NCI-H774 (cell line): ENCODE measurements at places on chromosomes 7 and 10.
A peak's percentile ranks its signal among the peaks of the same experiment; 100 is the strongest.

- DNase-seq, result no peak
Observed at GRCh38 chr10:118742782-118743181, 12.0 kb downstream of the CACUL1 start.

DNA sequence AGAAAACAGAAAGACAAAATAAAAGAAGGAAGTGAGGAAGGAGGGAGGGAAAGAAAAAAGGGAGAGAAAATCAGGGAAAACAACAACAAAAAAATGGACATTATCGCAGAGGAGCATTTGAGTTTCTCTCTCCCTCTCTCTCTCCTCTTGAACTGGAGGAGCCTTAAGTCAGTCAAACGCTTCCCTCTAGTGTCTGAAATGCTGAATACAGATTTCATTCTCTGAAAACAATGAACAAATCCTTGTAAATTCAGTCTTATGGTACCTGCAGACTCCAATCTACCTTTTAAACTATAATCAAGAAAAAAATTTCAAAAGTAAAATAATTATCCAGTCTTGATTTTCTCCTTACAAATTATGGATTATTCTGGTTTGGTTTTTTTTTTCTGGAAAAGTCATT lies 89.2 kb upstream of the PFKP start:
- peak; percentile 31 for DNase-seq

DNA sequence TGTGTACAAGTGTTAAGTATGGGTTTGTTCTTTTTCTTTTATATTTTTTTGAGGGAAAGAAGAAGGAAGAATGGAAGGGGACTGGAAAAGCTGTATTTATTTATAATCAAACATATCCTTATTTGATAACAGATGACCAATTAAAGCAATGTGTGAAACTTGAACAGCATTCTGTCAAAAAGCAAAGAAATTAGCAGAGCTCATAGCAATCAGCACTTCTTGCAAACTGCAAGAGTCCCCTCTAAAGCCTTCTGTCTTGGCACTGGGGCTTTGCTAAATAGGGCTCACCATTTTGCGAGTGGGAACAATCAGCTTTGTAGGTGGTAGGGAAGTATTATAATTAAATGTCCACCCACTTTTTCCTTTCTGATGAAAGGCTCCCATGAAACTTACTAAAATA lies 164.9 kb upstream of the LRRTM3 start:
- no peak for DNase-seq

DNA sequence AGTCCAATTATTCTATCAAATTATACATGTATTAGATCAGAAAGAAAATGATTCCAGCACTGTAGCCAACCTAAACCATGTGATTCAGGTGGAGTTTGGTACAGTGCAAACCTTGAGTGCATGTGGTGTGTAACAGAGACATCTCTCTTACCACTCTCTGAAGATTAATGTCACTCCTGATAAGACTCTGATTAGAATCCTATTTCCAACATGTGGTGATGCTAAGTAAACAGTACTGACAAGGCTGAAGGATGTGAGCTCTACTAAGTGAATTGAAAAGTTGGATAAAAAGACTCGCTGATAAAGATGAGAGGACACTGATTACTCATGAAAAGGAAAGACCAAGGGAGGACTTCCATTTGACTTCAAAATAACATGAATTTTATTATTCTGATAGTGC lies 232.0 kb downstream of the SDK1 start:
- no peak for DNase-seq

- no peak for DNase-seq
Observed at GRCh38 chr7:154633641-154634040, 369.3 kb downstream of the PAXIP1 start.

- no peak for DNase-seq
Observed at GRCh38 chr7:108463613-108464012, 7.4 kb upstream of the NRCAM start.

DNA sequence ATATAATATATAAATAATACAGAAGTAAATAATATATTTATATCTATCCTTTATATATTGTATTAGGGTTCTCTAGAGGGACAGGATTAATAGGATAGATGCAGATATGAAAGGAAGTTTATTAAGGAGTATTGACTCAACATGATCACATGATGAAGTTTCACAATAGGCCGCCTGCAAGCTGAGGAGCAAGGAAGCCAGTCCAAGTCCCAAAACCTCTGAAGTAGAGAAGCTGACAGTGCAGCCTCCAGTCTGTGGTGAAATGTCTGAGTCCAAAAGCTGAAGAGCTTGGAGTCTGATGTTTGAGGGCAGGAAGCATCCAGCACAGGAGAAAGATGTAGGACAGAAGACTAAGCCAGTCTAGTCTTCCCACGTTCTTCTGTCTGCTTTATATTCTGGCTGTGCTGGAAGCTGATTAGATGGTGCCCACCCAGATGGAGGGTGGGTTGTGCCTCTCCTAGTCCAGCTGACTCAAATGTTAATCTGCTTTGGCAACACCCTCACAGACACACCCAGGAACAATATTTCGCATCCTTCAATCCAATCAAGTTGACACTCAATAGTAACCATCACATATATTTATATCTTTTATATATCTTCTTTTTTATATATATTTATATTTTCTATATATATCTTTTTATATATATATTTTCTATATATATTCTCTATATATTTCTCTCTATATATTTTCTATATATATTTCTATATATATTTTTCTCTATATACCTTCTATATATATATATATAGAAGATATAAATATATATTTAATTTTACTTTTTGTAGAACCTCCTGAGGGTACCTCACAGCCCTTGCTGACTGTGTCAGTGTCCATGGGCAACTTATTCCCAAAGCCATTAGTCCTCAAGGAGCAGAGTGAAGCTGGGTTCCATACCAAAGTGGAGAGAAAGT lies 24.6 kb upstream of the AKR1B10 start:
- DNase-seq, result no peak

DNA sequence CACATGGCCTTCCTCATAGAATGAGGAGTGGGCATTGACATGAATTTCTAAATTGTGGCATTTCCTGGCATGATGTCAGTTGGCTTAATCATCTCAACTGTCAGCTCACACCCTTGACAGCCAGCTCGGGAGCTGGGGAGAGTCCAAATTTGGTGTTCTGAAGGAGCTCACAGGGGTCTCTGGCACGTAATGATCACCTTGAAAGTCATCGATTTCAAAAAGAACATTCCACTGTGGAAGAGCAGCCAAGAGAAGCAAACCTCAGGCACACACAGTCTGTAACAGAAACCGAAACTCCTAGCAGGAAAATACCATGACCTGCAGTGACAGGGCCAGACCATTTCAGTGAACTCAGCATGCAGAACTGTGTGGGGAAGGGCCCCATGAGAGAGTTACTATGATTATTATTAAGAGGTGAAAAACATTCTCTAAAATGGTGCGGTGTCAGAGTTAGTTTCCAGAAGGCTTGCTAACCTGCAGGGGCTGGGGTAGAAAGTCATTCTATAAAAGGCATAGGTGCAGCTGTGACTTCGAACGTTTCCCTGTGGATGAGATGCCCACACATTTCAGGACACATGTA lies 26.4 kb upstream of the KLF6 start:
- DNase-seq, result no peak

- DNase-seq, result no peak
Observed at GRCh38 chr7:7100432-7100849, 81.9 kb upstream of the C1GALT1 start.

DNA sequence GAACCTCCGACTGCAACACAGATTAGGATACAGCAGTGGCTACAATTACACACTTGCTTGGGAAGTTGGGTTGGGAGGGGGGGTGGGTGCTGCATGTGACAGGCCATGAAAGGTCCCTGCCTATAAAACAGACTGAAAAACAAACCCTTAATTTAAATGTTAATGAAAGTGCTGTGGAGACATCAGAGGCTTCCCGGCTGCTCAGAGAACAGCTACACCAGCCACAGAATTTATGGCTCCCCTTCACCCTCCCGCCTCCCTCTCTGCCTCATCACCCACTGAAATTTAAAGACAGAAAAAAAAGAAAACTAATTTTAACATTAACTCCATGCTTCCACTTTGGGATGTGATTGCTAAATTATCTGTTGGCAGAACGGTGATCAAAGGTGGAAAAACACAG lies 34.7 kb downstream of the FBXW4 start:
- DNase-seq, result no peak

GRCh38 chr10:67386260-67386659 lies 309.7 kb downstream of the CTNNA3 start:
- no peak for DNase-seq

DNA sequence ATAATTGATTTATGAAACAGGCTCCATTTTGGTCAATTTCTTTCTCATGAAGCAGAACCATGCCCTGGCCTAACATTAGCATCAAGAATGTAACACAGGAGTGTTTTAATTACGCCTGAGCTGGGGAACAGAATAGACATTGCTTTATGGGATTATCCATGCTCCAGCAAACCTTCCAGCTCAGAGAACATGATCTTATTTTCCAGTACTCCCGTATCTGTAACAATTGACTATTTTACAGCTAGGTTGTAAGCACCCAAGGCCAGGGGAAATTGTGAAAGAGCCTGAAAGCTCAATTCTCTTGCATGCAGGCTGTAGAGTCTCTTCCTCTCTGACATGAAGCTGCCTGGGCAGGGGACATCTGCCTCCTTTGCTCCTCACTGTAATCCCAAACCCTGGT lies 30.8 kb upstream of the CRYGN start:
- DNase-seq, result no peak

DNA sequence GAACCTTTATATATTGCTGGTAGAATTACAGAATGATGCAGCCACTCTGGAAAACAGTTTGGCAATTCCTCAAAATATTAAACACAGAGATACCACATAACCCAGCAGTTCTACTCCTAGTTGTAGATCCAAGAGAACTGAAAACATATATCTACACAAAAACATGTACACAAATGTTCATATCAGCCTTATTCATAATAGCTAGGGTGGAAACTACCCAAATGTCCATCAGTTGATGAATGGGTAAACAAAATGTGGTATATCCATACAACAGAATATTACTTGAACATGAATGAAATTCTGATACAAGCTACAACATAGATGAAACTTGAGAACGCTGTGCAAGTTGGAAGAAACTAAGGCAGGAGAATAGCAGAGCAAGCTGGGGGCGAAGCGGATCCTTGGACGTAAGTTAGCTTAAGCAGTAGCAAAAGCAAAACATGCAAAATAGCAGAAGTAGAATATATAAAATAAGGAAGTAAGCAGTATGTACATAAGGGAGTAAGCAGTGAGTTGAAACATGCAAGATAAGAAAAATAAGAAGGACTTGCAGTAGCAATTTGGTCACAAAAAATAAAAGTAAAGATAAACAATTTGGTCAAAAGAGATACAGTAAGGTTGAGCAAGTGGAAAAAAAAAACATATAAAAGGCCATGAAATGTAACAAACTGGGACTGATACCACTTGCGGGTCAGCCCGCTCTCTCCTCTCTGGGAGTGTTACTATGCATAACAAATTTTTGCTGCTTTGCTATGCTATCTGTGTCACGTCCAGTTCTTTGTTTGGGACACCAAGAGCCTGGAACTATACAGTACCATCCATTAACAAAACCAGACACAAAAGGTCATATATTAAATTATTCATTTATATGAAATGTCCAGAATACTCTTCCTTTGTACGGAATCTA lies 18.0 kb upstream of the HILPDA start:
- DNase-seq, result no peak

- DNase-seq, result no peak
Observed at GRCh38 chr10:16732376-16732775, 84.8 kb downstream of the RSU1 start.

GRCh38 chr7:96241855-96242254 lies 80.0 kb downstream of the SLC25A13 start:
- DNase-seq, result no peak

GRCh38 chr7:54333952-54334351 lies 208.2 kb upstream of the VSTM2A start:
- DNase-seq, result no peak

DNA sequence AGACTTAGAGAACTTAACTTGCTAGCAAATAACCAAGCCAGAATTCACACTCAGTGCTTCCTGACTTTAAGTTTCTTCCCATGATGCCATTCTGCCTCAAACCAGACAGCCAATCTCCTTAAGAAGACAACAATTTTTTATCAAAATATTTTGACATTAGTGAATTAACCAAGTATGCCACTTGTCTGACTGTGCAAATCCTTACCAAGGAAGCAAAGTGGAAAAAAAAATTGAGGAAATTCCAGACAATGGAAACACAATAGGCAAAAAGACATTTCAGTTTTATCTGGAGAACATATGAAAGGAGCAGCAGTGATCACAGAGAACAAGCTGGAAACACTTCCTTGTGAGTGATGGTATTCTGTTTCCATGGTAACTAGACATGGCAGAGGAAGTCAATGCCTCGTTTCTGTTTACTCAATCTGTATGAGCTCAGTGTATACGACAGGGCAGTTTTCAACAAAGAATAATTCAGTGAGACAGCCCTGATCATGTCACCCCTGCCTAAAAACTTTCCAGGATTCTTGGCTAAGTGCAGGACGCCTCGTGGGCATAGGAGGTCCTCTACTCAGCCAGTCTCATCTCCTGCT lies 114.2 kb downstream of the DYNC1I1 start:
- peak; percentile 57 for DNase-seq

DNA sequence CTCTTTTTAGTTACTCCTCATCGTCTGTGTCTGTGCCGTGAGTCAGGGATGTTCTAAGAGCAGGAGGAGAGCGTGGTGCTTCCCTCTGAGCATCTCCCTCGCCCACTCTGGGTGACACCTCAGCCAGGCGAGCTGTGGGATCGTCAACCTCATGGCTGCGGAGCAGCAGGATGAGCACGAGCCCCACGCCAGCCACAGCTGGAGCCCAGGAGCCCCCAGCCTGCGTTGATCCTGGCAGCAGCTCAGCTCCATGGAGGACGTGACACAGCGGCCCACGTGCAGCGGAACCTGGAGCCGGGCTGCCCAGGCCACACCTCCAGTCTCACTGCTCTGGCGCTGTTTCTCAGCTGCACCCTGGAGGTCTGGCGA lies 512.0 kb downstream of the PTPRN2 start:
- DNase-seq, result no peak

- no peak for DNase-seq
Observed at GRCh38 chr7:132213583-132213982, 362.7 kb downstream of the PLXNA4 start.

- no peak for DNase-seq
Observed at GRCh38 chr7:47649919-47650318, 68.0 kb upstream of the TNS3 start.

- DNase-seq, result no peak
Observed at GRCh38 chr10:6958711-6959110, 378.6 kb upstream of the PRKCQ start.

DNA sequence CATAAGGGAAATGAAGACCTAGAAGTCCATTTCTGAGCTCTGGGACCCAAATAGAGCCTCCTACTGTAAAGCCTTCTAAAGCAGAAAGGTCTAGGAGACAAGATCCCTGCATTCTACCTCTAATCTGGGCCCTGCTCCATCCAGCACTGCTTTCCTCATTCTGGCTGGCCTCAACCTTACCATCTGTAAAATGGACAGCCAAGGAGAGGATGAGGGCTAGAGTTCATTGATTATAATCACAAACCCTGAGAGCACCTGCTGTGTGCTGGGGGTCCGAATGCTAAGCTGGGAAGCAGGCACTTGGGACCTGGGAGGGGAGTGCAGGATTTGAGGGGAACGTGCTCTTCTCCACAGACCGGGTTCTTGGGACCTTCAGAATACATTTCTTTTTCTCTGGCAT lies 454.0 kb upstream of the ZMIZ1 start:
- DNase-seq, result no peak

- DNase-seq, result no peak
Observed at GRCh38 chr7:20438694-20439376, 108.1 kb downstream of the ITGB8 start.
